ENCODE measurements at places on chromosomes 7 and 10.
A peak's percentile ranks its signal among the peaks of the same experiment; 100 is the strongest.

DNA sequence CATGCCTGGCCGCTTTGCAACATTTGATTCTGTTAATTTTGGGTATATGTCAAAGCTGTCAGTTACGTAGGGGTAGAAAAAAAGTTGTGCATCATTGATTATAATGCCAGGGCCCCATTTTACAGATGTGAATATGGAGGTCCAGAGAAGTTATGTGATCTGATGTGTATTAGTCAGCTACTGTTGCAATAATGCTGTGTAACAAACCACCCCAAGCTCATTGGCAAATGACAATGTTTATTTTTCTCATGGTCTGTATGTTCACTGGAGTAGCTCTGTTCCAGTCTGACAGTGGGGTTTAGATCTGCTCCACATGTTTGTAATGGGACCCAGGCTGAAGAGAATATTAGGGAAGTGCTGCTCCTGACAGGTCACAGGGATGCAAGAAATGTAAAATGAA lies 19.2 kb downstream of the TBXAS1 start:
- no peak for DNase-seq

GRCh38 chr10:5559642-5560141 lies 34.9 kb downstream of the CALML3 start:
- peak; percentile 85 for DNase-seq

DNA sequence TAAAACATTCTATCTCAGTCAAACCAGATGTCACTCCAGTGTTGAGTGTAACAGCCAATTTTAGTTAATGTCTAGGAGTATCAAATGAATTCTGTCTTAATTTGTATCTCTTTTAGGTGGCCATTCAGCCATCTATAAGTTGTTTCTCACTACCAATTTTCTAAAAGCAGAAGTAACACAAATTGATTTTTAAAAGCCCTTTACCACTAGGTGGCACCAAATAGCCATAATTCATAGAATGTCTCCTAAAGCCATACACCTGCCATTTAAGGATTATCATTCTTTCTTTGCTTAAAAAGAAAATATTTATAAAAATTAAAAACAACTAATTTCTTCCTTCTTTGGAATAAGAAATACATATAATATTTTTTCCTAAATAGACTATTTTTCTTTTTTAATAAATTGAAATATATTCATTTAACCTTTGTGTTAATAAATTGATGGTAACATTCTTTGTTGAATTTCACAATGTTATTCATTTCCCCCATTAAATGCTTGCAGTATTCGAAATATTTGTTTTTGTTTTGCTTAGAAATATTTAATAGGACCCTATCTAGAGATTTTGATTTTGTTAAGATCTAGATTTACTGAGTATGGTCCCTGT lies 107.8 kb upstream of the PPP1R3A start:
- DNase-seq = peak; percentile 8

DNA sequence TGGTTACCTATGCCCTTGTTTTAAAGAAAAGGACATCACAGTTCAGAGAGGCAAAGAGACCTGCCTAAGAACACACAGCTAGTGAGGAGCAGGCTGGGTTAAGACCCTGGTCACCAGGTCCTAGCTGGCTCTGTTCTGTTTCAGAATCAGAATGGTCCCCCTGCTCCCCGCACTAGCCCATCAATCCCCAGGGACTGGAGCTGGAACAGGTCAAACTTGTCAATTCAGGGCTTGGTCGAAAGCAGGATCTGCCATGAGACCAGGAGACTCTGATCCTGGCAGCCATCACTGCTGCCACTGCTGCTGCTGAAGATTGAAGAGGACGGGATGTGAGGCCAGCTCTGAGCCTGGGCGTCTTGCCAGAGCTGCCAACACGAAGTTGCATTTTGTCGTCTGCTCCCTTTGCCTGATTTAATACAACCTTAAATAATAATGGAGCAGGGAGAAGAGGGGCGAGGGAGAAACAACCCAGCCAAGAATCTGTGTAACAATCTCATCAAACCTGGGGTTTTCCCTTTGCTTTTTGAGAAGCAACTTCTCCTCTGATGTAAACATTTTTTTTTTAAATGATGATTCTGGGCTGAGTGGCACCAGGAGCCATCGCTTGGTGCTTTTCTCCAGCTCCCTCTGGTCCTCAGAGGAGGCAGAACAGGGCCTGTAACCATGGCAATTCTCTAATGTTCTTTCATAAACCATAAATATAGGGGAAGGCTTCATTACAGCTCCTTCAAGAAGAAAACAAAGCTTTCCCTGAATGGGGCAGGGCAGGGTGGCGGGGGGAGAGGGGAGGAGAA lies 119.0 kb upstream of the SORCS3 start:
- no peak for DNase-seq

DNA sequence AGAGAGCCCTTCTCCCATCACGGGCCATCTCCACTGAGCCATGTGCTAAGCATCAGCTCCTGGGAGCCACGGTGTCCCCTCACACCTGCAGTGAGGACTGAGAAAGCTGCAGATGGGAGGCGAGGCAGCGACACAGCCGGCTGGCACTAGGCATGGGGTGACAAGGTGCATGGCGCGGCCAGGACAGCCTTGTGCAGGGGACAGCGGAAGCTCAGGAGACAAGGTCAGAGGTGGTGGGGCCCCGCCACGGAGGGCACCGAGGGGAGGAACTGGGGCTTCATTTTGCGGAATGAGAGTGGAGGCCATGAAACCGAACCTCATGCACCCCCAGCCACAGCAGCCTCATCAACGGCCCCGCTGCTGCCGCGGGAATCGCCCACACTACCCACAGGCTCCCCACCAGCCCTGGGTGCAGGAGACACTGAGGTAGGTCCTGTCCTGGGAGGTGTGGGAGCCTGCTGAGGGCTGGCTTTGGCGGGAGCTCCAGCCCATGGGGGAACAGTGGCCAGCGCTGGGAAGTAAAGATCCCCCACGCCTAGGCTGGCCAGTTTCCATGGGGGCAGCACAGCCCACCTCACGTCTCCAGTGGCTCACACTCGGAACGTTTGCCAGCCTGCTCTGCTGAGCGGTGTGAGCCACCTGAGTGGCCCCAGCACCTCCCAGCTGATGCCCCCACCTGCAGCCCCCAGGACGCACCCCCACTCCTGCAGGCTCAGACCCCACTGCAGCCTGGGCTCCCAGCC lies 71.2 kb upstream of the INSIG1 start:
- no peak for DNase-seq

- DNase-seq = no peak
Measured at GRCh38 chr7:11557627-11558026, 274.4 kb downstream of the THSD7A start.

GRCh38 chr7:29102558-29103151 lies 43.7 kb downstream of the CPVL start:
- DNase-seq = peak; percentile 12

DNA sequence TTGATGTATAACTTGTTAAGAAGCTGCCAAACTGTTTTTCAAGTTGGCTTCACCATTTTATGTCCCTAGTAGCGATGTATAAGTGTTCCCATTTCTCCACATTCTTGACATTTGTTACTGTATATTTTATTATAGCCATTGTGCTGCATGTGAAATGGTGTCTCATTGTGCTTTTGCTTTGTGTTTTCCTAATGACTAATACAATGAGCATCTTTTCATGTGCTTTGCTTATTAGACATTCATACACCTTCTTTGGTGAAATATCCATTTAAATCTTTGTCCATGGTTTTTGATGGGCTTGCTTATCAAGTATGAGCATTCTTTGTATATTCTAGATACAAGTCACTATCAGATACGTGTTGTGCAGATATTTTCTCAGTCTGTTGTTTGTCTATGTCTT lies 203.0 kb downstream of the CCSER2 start:
- no peak for DNase-seq

- DNase-seq = no peak
Measured at GRCh38 chr10:65628493-65629139, 1297.2 kb upstream of the LRRTM3 start.

GRCh38 chr10:43130770-43131171 lies 7.5 kb upstream of the CSGALNACT2 start:
- no peak for DNase-seq

DNA sequence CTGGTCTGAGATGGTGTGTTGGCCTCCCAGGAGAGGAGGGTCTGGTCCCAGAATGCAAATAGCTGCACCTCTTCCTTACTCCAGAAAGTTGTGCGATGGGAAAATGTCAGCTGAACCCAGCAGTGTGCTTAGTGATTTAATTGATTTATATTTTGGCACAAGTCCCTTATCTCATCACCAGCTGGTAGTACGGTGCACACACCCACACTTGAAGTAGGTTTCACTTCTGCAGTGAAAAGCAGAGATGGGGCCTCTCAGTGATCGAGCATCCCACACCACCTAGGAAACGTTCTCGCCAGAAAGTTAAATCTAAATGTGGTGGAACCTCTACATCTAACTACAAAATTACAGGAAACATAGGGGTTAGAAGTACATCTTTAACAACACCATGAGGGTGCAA lies 80.4 kb downstream of the UBE3C start:
- DNase-seq = no peak

- DNase-seq = no peak
Measured at GRCh38 chr7:111710839-111711380, 148.6 kb upstream of the IMMP2L start.

- no peak for DNase-seq
Measured at GRCh38 chr10:49505076-49505475, 33.8 kb downstream of the ERCC6 start.

DNA sequence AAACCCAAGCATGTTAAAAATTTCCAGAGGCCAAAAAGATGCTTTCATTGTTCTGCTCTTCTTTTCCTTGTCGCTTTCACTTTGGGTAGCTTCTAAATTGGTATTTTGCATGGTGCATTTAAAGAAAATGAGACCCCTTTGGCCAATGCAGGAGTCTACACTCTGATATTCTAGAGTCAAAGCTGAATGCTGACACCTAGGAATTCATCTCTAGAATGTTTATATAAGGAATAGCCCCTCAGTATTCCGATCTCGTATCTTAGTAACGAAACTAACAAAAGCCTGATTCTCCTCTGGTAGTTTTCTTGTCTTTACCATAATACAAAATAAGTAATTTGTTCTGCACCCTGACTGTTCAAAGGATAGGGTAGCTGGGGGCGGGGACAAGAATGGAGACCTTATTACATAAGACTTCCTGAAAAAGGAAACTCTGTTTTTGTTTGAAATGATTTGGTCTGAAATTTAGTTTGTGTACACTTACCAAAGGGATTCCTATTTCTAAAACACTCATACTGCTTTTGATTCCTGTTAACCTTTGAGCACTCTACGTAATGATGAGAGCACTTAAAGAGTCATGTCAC lies 17.1 kb downstream of the IKZF1 start:
- DNase-seq = no peak

DNA sequence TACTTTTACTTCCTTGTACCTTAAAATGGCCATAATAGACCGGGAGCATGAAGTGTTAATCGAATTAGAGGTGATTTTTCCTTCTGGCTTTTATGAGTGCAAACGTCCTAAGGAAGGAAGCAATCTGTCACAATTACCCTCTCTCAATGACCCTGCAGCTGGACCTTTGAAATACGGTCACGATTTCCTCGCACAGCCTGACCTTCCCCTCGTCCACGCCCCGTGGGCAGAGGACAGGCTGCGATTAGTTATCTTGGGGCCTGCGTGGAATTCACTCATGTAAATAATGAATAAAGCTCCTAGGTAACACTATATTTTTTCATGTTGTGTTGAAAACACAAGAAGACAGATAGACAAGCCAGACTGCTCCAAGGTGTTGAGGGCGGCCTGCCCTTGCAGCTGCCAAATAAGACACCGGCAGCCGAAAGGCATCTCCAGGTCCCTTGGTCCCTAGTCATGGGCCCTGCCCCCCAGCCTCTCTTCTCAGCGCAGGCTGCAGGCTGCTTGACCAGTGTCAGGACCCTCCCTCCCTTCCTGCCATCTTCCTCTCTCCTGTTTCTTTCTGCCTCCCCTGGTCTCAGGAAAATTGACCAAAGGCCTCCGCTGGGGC lies 199.9 kb downstream of the TCERG1L start:
- no peak for DNase-seq

DNA sequence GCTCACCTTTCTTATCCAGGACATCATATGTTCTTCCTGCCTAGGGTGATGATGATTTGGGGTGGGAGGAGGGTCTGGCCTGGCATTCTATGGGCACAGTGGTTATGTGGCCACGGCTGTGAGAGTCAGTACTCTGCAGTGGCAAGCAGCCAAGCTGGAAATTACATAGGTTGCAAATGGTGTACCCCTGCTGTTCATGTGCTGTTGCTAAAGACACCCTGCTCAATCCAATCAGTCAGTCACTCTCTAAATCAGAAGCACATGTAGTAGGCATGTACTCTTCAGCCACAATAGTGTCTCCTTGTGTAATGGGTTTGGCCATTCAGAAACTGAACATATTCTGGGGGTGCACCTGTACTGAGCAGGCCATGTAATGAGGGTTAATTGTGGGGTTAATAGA lies 449.1 kb upstream of the ANKRD30A start:
- no peak for DNase-seq

GRCh38 chr7:155972651-155973390 lies 160.6 kb upstream of the SHH start:
- no peak for DNase-seq

- DNase-seq = no peak
Measured at GRCh38 chr10:44458671-44459413, 73.9 kb upstream of the CXCL12 start.

- no peak for DNase-seq
Measured at GRCh38 chr7:12638851-12639456, 48.5 kb upstream of the ARL4A start.

GRCh38 chr10:71423901-71424300 lies 27.2 kb downstream of the CDH23 start:
- no peak for DNase-seq

GRCh38 chr7:117148971-117149370 lies 173.9 kb downstream of the WNT2 start:
- no peak for DNase-seq

DNA sequence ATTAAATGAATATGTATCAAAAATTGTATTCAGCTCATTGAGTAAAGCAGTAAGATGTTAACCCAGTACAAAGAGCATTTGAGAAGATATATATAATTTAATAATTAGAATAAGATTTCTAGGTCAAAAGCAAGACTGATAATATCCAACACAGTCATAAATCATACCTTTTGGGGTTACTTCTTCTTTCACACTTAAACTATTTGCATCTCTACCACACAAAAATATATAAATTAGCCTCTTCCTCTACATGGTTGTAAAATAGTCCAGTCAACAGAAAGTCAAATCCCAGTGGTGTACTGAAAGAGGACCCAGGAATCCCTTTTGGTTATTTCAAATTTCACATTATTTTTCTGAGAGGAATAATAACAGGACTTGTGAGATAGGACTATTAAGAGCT lies 204.6 kb upstream of the INHBA start:
- DNase-seq = no peak

DNA sequence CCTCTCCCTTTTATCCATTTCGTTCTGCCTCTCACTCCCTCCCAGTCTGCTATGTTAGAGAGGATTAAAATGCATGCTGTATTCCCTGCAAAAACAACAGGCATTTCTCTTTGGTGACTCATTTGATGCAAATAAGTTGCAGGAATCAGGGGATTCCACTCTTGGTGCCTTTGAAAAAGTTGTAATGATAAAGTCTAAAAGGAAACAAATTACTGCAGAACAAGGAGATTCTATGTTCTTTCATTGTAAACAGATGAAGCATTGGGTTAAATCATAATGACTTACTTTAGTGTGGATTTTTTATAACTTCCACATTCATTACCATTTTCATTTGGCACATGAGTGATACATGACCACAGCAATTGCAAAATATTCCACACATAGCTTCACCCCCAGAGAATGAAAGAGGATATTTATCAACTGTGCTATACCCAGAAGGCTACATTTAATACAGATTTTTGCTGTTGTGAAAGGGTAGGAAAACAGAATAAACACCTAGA lies 33.4 kb upstream of the ABLIM1 start:
- DNase-seq = no peak

Data from hepatic stellate cell (primary cell).